K562 (cell line): ENCODE measurements at places on chromosomes 13 and 19. TPM values are rescaled to one million over a fixed set of nuclear protein-coding genes. Genes with fewer than 3 reads are reported as not detected.

DNA sequence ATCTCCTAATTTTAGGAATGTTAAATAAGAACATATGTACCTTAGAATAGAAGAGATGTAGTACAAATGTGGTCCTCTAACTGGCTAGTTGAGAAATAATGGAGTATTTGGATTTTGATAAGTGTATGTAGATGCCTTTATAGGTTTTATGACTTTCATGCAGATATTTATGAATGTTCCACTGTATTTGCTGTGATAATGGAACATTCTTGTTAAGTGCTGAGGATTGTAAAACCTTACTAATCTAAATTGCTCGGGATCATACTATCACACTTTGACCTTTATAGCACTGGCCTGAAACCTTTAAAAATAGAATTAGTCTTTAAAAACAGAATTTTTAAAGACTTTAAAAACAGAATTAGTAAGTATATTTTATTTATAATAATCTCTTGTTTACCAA lies 135.1 kb downstream of the LMO7 start:
- DNase-seq = no peak

The CGB8 gene
- not detected in 2 replicates for polyA plus RNA-seq

The PSG2 gene
- polyA plus RNA-seq = not detected in 2 replicates

The CRLF1 gene
- 3.6 and 3.9 TPM in 2 replicates for polyA plus RNA-seq

The ZFR2 gene
- not detected in 2 replicates for polyA plus RNA-seq
